ENCODE measurements at places on chromosomes 1 and 21.
A peak's percentile ranks its signal among the peaks of the same experiment; 100 is the strongest.

- peak; percentile 30 for DNase-seq
Observed at GRCh38 chr1:110239441-110240430, 29.6 kb downstream of the KCNC4 start.

DNA sequence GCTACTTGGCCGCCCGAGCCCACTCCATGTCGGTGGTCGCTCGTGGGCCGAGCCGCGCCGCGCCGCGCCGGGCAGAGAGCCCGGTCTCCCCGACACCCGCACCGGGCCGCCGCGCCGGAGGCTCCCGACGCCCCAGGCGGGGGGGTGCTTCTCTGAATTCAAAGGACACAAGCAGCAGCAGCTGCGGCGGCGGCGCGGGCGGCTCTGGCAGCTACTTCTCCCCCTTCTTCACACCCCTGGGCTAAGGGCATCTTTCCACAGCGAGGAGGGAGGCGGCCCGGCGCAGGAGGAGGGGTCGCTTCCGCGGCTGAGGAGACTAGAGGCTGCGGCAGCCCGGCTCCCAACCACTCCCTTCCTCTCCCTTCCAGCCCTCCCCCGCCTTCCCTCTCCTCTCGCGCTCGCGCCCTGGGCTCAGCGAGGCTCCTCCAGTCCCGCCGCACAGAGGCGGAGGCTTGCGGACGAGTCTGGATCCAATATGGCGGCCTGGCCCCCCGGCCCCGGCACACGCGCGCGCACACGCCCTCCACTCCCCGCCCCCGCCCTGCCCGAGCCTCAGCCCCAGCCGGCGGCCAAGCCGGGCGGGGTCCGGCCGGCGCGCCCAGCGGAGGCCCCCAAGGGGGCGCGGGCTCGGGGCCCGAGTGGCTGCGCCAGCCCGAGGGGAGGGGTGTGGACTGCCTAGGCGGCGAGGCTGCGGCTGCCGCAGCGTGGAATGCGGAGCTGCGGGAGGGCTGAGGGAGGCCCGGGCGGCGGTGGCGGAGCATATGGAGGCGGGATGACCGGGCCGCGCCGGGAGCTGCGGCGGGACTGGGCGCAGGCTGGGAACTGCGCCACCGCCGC lies at the start of gene CDC42BPA:
Gene CDC42BPA, minus strand, starts transcription at position 477 of the 837 bp plus-strand sequence. CDS start 1,310 bp downstream, outside the sequence.
- peak; percentile 76 for DNase-seq

- DNase-seq = no peak
Observed at GRCh38 chr1:204350857-204351573, 8.7 kb downstream of the PLEKHA6 start.

DNA sequence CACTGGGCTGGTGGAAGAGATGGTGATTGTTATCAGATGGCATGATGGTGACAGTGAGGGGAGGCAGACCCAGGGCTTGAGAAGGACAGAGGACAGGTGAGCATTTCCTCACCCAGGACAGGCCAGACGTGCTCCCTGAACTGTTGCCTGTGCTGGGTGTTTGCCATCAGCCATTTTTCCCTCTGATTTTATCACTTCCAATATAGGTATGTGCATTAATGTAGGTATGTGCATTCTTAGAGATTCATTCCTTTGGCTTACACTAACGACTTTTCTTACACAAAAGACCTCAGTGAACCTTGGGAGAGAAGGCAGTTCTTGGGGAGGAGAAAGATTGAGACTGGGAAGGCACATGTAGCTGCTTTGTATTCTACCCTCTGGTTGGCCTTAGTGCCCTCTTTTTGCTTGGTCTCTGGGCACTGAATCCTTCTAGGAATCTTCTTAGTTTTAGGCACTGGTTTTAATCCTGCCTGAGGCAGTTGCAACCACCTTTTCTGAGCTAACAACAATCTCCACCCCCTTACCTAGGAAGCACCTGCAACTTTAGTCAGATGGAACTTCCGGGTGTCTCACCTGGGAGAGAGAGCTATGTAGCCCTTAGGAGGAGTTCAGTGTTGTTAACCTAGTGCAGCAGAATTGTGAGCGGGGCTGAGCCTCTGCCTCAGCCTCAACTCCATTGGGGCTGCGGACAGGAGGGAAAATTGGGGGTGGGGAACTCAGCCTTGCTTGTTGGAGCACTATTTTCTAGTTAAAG lies 30.9 kb downstream of the C1orf116 start:
- DNase-seq = no peak

DNA sequence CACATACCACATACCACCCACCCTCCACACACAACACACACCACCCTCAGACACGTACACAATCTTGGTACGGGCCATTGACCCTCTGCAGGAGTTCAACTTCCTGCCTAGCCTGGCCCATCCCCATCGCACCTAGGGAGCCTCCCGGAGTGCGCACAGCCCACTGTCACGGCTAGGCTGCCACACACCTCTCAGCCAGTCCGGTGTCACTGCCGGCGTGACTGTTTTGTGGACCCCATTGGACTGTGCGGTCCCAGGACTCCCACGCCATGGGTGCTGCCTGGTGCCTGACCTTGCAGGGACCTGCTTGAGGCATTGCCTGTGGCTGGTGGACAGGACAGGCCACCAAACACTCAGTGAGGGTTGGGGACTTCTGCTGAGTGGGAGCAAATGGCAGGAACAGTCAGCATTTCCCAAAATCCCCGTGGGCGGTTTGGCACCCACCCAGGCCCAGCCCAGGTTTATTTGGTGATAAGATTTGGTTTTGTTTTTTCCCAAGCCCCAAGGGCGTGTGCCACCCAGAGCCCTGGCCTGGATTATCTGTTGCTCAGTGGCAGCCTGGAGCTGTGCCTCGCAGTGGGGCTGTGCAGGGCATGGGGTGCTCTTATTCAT lies 27.7 kb downstream of the RAB7B start:
- DNase-seq = peak; percentile 28
